ENCODE measurements at places on chromosomes 1 and 21.

GRCh38 chr1:18256282-18257235, 149.0 kb downstream of the IGSF21 start:
- DNase-seq, result peak; percentile 66

GRCh38 chr1:28510273-28510969, 4.6 kb downstream of the RCC1 start:
- DNase-seq, result peak; percentile 40

DNA sequence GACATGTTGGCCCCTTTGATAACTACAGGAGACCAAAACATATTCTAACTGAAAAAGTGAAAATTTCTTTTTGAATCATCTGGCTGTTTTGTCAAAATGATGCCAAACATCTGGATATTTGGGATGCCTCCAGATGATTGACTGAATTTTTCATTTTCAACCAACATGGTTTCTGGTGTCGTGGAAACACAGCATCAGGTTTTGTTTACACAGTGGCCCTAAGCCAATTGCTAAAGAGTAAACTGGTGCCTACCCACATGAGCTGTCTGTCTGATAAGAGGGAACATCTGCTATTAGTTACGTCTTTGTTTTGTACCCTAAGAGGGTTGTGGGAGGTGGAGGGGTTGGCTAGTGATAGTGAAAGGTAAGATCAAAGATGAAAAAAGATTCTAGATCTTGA, 204.8 kb downstream of the KCNK2 start:
- DNase-seq, result no peak

GRCh38 chr1:83112248-83112885, 886.6 kb downstream of the TTLL7 start:
- no peak for DNase-seq

- peak; percentile 95 for DNase-seq
Measured at GRCh38 chr21:44837537-44837936, 19.7 kb upstream of the SUMO3 start.

DNA sequence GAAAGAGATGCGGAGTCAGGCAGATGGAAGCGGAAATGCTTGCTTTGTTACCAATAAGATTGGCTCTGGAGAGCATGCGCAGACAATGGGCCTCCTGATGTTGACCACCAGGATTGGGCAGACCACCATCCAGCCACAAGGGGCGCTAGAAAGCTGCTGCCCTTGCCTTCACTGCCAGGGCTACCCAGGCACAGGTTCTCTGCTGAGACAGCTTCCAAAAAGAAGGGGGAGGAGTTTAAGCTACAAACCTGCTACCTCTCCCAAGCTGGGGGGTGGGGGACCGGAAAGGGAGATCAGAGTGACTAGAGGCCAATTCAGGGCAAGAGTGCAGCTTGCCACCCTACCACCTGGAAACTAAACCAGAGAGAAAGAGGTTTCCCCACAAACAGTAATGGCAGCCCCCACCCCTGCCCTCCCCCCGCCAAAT, 369.7 kb downstream of the RRAGC start:
- DNase-seq, result peak; percentile 46

DNA sequence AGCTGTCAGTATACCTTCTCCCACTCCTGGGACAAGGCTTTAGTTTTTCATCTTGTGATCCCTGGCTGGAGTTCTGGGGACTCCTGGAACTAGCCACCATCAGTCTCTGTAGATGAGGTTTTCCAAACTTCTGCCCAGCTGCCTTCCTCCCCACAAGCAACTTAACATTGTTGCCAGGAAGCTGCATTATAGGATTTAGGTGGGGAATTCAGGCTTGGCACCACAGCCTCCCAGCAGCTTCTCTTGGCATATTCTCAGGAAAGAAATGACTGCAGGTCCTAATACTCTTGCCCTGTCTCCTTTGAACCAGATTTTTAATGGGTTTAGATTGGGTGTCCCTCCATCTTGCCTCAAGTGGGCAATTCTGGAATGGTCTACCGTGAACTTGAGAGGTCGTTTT, 18.6 kb upstream of the KCNQ4 start:
- no peak for DNase-seq

DNA sequence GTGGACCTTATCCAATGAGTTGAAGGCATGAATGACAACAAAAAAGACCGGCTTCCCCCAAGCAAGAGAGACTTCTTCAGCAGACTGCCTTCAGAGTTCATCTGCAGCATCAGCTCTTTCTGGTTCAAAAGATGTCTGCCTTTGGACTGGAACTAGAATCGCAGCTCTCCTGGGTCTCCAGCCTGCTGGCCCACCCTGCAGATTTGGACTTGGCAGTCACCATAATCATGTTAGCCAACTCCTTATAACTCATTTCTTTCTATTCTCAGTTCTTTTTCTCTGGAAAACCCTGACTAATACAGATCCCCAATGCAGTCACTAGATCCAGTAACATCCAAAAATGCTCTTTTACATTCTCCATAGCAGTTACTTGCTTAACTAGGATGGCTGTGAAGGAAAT, 89.2 kb upstream of the MARK1 start:
- no peak for DNase-seq

DNA sequence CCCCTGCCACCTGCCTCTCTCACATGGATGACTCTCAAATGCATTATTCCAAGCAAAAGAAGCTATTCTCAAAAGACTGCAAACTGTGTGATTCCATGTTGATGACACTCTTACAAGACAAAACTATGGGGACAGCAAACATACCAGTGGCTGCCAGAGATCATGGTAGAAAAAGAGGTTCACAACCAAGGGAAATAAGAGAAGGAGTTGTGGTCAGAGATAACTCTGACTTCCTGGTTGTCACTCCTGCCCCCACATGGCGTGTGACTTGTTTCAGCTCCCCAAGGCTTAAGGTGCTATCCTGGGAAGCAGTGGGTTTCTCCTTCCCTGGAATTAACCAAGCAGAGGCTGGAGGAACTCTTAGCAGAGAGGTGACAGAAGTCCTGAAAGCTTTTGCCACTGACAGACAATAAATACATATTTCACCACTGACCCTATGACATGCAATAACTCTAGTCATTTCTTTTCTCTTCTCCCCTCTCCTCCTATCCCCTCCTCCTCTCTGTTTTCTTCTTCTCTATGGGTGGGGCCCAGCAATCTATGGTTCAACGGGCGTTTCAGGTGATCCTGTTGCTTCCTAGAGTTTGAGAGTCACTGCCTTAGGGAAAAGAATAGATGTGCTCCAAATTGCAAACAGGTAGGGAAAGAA, 185.1 kb downstream of the FCRL5 start:
- DNase-seq, result no peak

- no peak for DNase-seq
Measured at GRCh38 chr1:174968750-174969244, 30.9 kb upstream of the CACYBP start.
